ENCODE measurements at places on chromosomes 2 and 18.

- no peak for DNase-seq
Measured at GRCh38 chr18:8776013-8776943, 70.9 kb downstream of the MTCL1 start.

- no peak for DNase-seq
Measured at GRCh38 chr2:10915236-10915635, 3.5 kb downstream of the KCNF1 start.

GRCh38 chr2:65681503-65681902 is 249.1 kb upstream of the SPRED2 start:
- DNase-seq, result no peak

GRCh38 chr2:8457092-8457481 is 224.8 kb upstream of the ID2 start:
- no peak for DNase-seq

DNA sequence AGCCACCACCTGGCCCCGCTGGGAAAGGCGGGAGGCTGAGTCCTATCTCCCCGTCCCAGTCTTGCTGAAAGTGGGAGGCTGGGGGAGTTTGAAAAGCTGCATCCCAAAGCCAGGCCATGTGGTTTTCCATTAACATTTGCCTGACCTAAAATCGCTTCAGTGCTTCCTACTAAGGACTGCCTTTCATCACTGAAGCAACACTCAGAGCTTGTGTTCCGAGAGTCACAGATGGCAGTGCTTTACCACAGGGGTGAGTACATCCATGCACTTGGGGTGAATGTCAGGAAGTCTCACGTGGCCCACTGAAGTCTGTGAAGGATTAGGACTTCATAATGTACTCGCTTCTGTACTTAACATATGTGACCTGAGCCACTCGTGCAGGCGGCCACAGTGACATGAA is 43.3 kb downstream of the PXDN start:
- no peak for DNase-seq
